ENCODE measurements at places on chromosomes 13 and 19. TPM values are rescaled to one million over a fixed set of nuclear protein-coding genes. Genes with fewer than 3 reads are reported as not detected.

Gene LILRA1
- total RNA-seq, result not detected

Gene VAV1
- 78.9 TPM for total RNA-seq

- no peak for DNase-seq
Observed at GRCh38 chr13:108361769-108362168, 92.3 kb downstream of the TNFSF13B start.

- no peak for DNase-seq
Observed at GRCh38 chr19:57803265-57803593, 11.5 kb downstream of the ZNF552 start.

DNA sequence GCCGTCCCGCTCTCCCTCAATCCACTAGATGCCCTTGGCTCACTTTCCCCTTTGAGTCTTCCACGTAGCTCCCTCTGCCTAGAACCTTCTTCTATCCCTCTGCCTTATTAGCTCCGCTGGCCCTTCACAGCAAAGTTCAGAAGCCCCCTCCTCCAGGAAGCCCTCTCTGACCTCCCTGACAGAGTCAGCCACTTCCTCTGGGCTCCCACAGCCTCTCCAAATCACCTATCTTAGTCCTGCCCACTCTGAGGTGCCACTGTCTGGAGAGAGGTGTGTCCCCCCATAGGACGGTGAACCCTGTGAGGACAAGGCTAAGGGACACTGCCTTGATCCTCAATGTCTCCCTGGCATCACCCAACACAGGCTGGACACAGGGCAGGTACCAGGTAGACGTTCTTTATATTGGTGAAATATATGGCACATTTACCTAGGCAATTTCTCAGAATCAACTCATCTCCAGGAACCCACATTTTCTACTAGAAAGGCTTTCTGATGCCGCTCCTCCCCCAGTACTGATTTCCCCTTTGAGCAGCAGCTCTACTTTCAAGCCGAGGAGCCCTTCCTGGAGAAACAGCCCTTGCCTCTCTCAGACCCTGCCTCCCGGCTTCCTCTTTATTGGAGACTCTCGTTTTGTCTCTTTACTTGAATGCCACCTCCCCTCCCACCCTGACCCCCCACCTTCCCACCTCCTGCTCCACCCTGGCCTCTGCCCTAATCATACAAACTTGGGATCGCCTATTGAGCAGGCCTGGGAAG is 3.4 kb upstream of the TGFB1 start:
- DNase-seq, result peak; percentile 83

Gene ZNF234
- total RNA-seq, result 12.9 TPM

DNA sequence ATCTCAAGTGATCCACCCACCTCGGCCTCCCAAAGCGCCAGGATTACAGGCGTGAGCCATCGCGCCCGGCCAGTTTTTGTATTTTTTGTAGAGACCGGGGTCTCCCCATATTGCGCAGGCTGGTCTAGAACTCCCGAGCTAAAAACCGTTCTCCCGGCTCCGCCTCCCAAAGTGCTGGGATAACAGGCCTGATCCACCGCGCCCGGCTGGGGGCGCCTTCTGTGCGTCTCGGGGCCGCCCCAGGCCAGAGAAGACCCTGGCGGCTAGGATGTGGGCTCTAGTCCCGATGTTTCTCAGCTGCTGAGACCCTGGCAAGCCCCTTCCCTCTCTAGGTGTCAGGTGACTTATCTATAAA is 3.6 kb downstream of the ARHGAP45 start:
- DNase-seq, result no peak

Gene PLD3
- total RNA-seq, result 52.2 TPM

Gene ZNF91
- total RNA-seq, result 31.1 TPM

DNA sequence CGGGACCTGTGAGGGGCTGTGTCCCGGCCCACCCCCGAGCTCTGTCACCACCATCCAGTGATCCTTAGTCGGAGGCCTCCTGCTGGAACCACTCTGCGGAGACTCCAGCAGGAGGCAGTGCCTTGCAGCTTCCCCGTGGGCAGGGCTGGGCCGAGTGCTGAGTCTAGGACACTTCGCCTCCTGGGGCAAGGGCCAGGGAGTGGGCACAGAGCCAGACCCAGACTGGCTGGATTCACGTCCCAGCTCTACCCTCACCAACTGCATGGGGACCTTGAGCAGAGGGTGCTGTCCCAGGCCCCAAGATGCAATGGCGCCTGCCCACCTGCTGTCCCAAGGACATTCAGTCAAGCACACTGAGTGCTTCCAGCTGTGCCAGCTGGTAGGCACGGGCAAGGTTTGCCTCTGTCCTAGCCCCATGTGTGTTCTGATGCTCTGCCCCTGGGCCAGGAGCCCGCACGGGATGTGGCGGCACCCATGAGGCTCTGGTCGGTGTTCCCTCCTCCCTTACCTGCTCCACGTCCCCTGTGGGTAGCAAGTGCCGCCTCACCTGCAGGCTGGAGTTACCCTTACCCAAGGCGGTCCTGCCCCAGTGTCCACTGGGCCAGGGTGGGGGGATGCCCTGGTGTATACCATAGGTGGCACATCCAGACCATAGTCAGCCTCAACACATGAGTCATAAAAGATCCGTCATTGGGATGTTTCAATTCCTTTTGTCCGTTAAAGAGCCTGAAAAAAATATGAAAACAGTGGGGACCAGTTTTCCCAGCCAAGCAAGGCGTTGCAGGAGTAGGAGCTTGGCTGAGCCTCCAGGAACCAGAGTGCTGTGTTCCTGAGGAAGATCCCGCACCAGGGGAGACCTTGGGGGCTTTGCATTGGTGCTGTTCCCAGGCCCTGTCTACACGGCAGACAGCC is 7.4 kb downstream of the FZR1 start:
- no peak for DNase-seq

DNA sequence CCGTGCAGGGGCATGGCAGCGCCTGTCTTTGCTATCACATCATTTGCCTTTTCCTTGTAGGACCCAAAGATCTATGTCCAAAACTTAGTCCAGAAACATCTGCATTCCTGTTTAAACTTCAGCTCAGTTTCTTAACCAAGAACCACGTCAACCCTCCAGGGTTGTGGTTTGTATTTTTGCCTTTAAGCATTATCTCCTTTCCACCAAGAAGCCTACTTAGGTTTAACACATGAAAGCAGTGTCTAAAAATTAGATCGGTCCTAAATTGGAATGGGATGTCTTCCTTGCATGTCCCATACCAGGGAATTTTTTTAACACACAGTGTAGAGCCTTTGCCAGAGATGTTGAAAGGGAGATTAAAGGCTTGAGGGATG is 38.8 kb downstream of the DHRS12 start:
- no peak for DNase-seq

Gene S1PR5
- total RNA-seq, result not detected

DNA sequence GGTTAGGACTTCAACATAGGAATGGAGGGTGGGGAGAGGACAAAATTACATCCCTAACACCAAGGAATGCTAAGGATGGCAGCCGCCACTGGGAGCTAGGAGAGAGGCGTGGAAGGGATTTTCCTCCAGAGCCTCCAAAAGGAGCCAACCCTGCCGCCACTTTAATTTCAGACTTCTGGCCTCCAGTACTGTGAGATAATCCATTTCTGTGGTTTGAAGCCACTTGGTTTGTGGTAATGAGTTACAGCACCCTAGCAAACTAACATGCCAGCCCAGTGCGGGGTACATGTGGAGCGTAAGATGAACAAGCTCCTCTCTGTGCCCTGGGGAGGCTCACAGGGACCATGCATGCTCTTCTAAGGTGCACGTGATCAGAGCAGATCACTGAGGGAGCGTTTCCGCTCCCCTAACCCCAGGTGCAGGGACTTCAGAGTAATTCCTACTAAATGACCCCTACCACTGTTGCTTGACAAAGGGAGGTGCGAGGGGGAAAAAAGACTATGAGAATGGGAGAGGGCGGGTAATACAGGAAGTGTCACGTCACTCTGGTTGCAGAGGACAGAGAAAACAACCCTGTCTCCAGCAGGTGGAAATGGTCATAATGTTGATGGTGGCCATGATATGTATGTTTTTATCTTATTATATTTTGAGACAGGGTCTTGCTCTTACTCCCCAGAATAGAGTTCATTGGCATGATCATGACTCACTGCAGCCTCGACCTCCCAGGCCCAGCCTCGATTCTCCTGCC is 12.0 kb downstream of the FPR1 start:
- no peak for DNase-seq

GRCh38 chr13:28099396-28100149 is 803 bp downstream of the FLT3 start:
- no peak for DNase-seq

- peak; percentile 68 for DNase-seq
Observed at GRCh38 chr19:8494158-8494557, 8.3 kb downstream of the PRAM1 start.

DNA sequence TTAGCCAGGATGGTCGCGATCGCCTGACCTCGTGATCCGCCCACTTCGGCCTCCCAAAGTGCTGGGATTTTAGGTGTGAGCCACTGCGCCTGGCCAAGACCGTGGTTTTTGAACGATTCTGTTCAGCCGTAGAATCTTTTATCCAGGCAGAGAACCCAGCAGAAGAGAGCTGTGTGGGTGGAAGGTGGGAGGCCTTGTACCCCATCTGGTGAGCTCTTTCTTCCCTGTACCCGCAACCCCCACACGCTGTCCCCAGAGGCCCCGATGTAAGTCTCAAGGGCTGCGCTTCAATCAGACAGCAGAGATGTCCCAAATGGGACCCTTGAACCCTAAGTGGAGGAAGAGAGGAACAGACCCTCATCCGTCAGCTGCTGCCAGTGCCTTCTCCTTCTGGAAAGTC is 3.7 kb downstream of the SLC25A23 start:
- no peak for DNase-seq

Gene JSRP1
- 0.91 TPM for total RNA-seq

Data from activated CD4-positive, alpha-beta T cell treated with anti-CD3 and anti-CD28 coated beads, Interleukin-2, amount 10 ng/mL, durations not matched to agents 24 days and 14 days (primary cell).